ENCODE measurements at places on chromosomes 2 and 18.

DNA sequence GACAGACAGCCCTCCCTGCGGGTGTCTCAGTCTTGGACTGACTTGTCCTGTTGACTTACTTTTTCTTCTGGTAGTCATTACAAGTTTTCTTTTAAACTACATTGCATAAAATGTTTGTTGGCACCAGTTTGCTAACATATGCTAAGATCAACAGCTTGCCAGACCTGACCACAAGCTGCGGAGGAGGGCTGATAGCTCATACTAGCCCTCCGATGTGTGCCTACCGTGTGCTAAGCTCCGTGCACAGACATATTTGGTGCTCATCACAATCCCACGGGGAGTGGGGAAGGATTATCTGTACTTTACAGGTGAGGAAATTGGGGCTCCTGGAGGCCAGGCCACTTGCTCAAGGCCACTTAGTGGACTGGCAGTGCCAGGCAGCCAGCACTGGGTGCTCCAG, 72.8 kb upstream of the YPEL5 start:
- no peak for DNase-seq

- DNase-seq: peak; percentile 22
Observed at GRCh38 chr2:197268786-197269584, 41.6 kb downstream of the ANKRD44 start.

- no peak for DNase-seq
Observed at GRCh38 chr18:54712758-54713157, 115.5 kb upstream of the RAB27B start.

DNA sequence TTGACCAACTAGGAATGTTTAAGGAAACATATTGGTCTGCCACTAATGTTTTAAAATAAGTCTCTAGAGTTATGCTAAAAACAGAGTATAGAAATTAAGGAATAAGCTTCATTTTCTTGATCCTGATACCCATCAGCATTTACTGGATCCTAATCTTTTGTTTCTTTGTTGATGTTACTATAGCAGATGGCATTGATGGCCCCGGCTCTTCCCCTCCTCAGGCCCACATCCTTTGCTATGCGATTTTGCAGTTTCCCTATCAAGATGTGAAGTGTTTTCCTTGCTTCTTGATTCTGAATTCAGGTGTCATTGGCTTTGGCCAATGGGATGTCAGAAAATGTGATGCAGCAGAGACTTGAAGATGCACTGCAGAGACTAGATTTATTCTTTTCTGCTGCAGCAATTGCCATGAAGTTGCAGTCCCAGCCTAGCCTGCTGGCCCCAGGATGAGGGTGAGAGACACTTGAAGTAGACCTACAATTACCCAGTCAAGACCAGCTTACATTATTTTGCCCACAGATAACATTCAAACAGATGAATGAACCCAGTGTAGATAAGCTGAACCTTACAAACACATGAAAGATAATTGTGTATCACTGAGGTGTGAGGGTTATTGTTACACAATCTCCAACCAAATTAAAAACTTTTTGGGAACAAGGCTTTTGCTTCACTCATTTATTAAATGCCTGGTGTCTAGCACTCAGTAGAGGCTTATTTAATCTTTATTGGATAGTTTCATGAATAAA, 115.2 kb upstream of the ITGA4 start:
- no peak for DNase-seq

DNA sequence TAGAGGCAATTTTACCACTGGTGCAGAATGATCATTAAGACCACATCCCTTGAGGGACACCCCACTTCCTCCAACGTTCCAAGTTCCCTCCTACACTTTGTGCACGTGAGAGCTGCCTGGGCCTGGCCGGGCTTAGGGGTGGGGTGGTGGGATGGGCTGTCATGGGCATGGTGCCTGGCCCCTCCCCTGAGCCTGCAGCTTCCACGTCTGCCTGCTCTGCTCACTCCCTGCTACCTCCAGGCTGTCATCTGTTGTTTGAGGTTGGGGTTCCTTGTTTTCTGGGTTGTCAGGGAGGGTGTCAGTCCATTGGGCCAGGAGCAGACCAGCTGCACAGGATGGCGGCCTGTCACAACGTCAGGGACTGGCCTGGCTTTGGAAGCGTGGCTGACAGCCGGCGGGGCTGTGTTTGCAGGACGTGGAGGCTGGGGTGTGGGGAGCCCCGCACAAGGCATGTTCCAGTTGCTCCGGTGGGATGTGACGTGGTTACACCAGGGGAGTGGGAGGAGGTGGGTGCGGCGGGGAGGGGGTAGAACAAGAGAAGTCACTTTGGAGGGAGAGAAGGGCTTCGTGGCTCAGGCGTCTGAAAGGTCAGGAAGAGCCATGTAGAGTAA, 72.3 kb downstream of the RTP5 start:
- DNase-seq: no peak

- no peak for DNase-seq
Observed at GRCh38 chr2:72695676-72696075, 130.2 kb downstream of the EXOC6B start.

- no peak for DNase-seq
Observed at GRCh38 chr2:205372141-205372540, 310.2 kb upstream of the NRP2 start.

DNA sequence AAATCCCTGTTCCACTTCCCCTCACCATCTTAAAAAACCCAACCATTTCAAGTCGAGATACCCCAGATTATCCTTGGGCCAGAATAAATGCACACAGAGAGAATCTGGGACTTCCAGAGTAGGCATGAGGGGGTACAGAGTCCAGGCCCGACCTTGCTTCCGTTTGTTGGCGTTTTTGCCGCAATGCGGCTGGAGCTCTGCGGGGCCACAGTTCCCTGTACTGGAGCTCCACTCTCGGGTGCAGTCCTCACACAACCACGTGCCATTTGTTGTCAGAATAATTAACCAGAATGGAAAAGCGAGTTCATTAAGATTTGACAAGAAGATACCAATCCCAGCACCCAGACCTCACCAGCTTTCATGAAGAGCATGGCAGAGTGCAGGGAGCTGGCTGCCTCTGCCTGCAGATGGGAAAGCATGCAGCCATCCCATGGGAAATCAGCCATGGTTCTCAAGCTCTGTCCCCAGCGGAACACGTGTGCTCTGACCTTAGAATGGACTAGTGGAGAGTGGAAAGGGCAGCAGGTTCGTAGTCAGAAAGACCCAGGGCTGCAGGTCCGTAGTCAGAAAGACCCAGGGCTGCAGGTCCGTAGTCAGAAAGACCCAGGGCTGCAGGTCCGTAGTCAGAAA, 472.8 kb downstream of the EIPR1 start:
- DNase-seq: no peak

- no peak for DNase-seq
Observed at GRCh38 chr18:71237641-71238040, 948.8 kb downstream of the SOCS6 start.

GRCh38 chr18:56460581-56460980, 177.8 kb downstream of the TXNL1 start:
- no peak for DNase-seq

DNA sequence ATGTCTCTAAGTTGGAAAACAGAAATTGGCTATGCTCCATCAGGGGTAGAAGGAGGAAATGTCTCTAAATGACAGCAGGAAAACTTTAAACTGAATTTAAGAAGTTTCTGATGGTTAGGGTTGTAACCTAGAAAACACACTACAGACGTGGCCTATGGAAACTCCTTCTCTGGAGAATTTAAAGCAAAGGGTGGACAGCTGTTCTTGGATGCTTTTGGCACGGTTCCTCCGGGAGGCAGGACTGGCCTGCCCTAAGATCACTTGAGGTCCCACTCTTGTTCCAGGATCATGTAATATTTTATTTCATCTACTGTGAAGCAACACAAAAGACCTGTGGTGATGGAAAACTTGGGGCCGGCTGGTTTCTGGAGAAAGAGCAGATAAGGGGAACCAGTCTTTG, 77.0 kb downstream of the NRP2 start:
- DNase-seq: no peak

Measured in AG08395 (cell line).